Neural progenitor cell (in vitro differentiated cells): ENCODE measurements at places on chromosomes 16 and 17.

DNA sequence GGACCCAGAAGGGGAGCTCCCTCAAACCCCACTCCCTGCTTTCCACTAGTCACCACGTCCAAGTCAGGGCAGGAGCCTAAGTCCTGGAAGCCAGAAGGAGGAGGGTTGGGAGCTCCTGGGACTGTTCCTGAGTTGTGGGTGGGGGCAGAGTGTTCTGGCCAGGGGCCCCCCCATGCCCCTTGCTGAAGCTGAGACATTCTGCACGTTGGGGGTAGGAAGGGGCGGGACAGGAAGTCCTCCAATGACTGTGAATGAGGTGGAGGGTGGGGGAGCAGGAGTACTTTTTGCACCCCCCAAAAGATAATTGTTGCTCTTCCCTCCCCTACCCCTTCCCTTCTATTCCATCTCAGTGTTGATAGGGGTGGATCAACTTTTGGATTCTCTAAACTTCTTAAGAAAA is 21.4 kb upstream of the C17orf113 start:
- no peak for DNase-seq

DNA sequence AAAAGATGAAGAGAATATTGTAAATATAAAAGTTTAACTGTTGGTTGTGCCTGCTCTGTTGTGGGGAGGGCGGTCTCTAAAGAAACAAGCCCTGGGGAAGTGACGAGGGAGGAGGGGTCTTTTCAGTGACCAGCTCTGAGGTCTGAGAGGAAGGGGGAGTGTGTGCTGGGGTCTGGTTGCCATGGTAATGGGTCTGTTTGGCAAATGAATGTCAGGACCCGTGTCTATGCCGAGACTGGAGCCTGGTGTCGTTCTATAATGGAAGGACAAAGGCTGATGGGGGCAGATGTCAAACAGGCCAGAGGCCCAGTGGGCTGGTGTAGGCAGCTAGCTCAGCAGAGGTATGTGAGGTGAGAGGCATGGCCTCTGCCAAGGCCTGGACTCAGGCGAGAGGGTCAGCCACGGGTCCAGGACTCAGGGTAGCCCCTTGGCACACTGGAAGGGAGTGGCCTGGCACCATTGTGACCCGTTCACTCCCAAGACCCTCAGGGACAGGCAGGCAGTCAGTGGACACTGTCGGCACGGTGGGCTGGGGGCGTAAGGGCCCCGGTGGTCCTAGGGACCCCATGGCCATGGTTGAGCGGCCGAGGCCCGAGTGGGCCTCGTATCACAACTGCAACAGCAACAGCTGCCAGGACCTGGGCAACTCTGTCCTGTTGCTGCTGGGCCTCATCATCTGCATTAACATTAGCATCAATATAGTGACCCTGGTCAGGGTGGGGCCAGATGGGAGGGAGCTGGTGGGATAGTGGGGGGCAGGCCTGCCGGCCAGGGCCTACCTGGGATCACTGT is at the start of gene SPEM1:
Gene SPEM1 (plus strand): TSS at position 506 of the 792 bp plus-strand sequence. CDS start 61 bp downstream, at position 567.
- peak; percentile 69 for DNase-seq

DNA sequence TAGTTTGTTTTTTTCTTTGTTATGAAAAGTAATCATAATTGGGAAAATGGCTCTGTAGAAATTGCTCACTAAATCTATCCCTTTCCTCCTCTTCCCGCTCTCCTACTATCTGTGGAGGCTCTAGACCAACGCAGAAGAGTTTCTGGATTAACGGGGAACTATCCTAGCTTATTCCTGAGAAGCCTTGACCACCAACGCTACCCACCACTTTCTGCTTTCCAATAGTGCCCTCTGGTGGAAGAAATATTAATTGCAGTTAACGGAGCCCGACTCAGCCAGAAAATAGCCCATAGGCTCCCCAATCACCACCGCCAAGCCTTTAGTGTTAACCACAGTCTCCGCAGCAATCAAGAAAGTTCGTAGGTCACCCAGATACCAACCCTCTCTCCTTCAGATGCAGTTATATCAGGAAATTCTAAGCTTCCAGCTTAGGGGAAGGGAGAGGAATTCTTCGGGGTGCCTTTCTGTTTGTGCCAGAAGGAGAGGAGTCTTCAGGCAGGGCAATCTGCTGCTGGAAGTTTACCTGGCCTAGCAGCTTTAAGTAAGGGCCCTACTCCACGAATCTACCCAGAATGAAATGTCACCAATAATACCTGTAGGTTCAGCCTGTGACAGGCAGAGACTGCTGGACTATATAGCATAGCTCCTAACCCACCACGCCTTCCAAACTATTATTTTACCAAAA is 23.0 kb upstream of the NSRP1 start:
- peak; percentile 79 for DNase-seq

DNA sequence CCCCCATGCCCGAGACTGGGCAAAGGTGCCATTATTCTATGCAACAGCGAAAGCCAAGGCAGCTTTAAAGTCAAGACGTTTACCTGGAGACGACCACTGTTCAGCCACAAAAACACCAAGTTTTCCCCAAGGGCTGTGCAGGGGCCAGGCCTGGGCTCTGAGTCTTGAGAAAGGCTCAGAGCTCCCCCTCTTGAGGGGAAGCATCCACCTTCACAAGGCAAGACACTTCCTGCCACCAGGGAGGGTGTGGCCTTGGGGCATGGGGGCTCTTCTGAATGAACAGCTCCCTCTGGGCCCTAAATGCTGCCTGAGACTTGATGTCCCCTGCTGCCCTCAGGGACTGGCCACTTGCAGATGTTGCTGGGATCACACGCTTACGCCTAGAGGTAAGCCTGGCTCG is 26.5 kb downstream of the PDIA2 start:
- DNase-seq = no peak

GRCh38 chr17:44556832-44557606 is at the start of gene FZD2:
Gene FZD2 (plus strand): TSS chr17:44557484. CDS start chr17:44557689, 205 bp downstream.
- peak; percentile 98 for DNase-seq

- DNase-seq = no peak
These were observed 8.7 kb downstream of the CD300LB start for GRCh38 chr17:74522381-74523105.

- DNase-seq = peak; percentile 46
These were observed 4.9 kb upstream of the ACTG1 start for GRCh38 chr17:81517339-81518112.
